Activated T-helper 1 cell treated with anti-CD3 and anti-CD28 coated beads, Interleukin-12 subunit alpha, Interleukin-12 subunit beta, Interleukin-2, Interleukin-4 antibody, amounts not matched to agents 30 ng/mL and 10 ng/mL and 1 ng/mL, durations not matched to agents 14 hours and 24 hours and 36 hours (primary cell): ENCODE measurements at places on chromosomes 6 and 20. TPM values are rescaled to one million over a fixed set of nuclear protein-coding genes. Genes with fewer than 3 reads are reported as not detected.

Gene VGLL2
- not detected in 2 replicates for total RNA-seq

Gene MYT1
- total RNA-seq: not detected in 2 replicates

Gene ZNF311
- 0.64 and 0.80 TPM in 2 replicates for total RNA-seq

- DNase-seq: no peak
Observed at GRCh38 chr20:9015984-9016324, 52.9 kb upstream of the PLCB4 start.

- no peak for DNase-seq
Observed at GRCh38 chr6:34518669-34519365, 37.3 kb downstream of the SPDEF start.

- DNase-seq: no peak
Observed at GRCh38 chr6:127841811-127842210, 59.0 kb downstream of the THEMIS start.

DNA sequence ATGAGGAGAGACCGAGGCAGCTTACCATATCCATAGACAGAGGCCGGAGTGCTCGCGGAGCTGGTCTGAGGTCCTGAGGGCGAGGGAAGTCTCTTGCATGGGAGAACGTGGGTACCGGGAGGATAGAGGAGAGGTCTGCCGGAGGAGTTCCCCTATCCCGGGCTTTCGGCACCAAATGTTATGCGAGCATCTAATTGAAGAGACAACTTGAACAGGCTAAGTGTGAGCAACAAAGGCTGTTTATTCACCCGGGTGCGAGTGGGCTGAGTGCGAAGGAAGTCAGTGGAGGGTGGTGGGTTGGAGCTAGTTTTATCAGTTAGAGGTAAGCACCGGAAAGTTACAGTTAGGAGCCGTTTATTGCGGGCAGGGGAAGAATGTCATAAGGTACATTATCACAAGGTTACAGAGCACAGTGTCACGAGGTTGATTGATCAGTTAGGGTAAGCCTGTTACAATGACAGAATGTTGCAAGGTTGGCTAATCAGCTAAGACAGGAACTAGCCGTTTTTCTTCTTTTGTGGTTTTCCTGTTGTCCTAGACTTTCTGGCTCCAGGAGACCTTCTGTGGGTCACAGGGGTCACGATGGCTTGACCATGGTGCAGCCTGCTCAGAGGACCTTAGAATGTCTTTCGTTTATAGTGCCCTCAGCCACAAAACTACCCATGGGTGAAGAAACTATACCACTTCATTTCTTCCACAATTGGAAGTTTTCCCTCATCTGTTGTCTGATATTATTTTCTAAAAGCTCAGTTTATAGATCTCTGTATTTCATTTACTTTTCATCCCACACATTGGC lies 746.0 kb upstream of the ADGRB3 start:
- no peak for DNase-seq

DNA sequence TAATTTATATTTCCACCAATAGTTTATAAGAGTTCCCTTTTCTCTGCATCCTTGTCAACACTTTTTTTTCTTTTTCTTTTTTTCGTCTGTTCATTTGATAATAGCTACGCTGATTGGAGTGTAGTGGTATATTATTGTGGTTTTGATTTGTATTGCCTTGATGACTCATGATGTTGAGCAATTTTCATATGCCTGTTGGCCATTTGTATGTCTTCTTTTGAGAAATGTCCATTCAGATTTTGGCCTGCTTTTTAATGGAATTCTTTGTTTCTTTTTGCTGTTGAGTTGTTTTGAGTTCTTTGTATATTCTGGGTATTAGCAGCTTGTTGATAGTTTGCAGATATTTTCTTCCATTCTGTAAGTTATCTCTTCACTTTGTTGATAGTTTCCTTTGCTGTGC lies 773.4 kb downstream of the KIF16B start:
- DNase-seq: no peak

GRCh38 chr6:155252581-155252980 lies 11.2 kb upstream of the CLDN20 start:
- DNase-seq: no peak

DNA sequence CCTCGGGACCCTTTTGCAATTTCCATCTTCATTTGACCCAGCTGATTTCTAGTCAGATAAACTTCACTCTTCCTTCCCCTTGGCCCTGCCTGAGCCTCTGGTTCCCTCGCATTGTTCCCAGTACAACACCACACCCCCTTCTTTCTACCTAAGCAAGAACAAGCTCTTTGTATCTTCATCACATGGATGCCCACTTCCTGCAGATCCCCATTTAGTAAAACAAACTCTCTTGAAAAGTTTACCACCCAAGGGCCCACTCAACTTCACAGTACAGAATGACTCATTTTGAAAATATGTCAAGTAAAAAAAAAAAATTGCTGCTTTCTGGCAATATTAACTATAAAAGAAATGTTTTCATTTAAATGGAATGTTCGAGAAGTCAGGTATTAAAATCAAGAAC lies 5.2 kb downstream of the FAXC start:
- DNase-seq: no peak
